ENCODE measurements at places on chromosomes 13 and 19.

DNA sequence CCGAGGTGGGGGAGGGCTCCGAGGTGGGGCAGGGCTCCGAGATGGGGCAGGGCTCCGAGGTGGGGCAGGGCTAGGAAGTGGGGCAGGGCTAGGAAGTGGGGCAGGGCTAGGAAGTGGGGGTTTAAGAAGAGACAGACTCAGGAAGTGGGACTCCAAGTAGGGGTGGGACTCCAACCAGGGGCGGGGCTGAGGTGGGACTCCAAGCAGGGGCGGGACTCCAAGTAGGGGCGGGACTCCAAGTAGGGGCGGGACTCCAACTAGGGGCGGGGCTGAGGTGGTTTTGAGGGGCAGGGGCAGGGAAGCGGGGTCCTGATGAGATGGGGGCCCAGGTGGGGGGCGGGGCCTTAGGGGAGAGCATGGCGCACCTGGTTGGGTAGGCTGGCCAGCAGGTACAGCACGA is 13.6 kb downstream of the CFD start:
- peak; percentile 58 for DNase-seq

DNA sequence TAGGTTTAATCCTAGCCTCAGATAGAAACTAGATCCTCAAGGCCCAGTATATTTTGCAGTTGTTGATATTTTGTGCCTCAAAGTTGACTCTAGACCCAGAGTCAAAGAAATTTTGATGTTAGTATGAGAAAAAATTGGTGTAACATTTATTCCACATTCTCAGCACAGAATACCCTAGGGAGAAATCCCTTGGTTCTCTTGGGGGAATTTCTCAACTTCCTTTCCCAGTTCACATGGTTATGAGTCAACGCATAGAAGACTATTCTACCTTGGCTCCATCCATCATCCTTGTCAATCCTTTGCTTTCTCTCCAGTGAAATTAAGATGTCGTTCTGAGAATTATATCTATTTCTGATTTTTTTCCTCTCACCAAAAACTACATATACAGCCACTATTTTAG is 145.3 kb downstream of the POSTN start:
- no peak for DNase-seq

DNA sequence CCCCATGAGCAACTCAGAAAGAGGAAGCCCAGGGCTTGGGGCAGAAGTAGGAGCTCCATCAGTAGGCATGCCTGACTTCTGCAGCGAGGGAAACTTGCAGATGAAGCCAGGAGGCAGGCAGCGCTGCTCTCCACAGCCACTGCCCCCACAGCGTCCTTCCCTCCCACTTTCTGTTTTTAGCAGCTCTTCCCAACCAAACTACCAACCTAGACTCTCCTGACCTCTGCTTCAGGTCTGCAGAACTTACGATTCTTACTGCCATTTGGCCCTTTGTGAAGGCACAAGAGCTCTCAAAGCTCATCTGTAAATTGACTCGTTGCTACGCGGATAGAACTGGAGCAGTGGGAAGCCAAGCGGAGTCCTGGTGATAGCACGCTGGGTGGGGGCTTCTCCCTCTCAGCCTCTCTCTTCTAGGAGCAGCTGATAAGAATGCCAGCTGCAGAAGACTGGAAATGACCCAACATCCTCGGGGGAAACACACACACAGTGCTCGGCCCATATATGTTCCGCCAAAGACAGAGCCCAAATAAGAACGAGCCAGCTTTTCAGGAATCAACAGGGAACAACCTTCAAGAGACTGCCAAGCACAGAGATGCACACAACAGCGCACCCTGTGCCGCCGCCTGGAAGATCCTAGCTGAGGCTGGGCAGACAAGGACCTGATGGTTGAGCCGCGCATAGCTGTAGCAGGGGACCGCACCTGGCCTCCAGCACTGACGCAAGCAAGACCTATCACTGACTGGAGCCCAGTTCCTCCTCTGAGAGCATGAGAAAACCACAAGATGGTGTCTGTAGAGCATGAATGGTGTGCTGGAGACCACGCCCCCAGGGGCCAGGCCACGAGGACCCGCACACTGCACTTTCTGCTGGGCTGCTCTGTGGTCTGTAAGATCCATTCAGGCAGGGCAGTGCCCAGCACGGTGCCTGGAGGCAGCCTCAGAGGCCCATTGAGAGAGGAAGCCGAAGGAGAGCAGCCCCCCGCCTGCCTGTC is 15.9 kb upstream of the SLC35E1 start:
- peak; percentile 71 for DNase-seq

DNA sequence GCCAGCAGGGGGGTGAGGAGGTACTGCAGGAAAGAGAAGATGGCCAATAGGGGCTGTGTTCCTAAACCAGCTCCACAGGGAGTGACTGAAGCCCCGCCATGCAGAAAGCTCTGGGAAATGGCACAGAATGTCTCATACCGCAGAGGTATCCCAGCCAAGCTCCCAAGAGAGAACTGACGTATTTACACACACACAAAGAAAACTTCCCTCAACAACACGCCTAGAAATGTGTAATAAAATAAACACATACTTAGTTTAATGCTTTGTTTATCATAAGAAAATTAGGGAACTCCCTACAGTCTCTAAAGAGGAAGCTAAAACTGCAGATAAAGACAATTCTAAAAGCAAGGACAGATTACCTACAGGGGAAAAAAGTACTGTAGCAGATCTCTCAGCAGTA is 40.0 kb downstream of the ESD start:
- DNase-seq = no peak

DNA sequence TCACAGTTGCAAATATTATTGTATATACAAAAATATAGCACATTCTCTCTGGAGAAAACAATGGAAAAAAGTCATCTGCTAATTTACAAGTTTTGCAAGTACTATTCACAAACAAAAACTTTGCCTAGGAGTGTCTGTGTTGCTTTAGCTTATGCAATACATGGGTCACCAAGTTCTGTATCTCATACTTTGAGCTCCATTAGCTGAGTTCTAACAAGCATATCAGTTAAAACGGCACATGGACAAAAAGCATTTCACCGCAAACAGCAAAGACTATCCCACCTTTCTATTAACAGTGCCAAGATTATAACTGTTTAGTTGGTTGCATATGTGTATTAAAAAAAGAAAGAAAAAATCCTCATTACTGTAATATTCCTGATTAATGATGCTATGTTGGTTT is 4.6 kb downstream of the SPRY2 start:
- no peak for DNase-seq

DNA sequence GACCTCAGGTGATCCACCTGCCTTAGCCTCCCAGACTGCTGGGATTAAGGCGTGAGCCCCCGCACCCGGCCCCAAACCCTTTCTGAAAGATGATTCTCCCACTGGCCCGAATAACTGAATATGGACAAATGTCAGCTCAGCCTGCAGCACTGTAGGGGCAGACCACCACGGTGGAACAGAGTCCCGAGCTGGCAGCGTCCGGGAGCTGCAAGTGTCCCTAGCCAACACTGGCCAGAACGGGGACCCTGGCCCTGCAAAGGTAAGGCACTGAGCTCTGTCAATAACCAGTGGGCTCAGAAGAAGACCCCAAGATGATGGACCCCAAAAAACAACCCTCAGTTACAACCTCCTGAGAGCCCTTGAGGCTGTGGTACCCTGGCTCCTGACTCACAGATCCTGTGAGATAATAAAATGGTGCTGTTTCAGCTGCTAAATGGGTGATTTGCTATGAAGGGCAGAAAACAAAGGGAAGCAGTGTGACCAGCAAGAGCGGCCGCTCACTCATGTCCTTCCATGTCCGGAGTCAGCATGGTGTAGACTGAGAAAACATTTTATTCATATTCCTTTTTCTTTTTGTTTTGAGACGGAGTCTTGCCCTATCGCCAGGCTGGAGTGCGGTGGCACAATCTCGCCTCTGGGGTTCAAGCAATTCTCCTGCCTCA is 1.6 kb downstream of the LSM7 start:
- DNase-seq = no peak

DNA sequence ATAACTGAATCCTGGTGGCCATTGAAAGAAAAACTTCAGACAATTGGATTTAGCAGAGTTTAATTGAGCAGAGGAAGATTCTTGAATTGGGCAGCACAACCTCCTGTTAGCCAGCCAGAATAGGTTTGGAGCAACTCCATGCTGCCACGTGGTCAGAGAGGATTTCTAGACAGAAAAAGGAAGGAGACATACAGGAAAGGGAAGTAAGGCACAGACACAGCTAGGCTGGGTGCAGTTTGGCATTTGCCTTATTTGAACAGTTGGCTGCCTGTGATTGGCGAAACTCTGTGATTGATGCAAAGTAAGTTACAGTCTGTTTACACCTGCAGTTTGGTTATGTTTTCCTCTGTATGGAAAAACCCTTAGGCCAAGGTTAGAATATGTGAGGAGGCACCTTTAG is 85.8 kb upstream of the SPATA13 start:
- no peak for DNase-seq

DNA sequence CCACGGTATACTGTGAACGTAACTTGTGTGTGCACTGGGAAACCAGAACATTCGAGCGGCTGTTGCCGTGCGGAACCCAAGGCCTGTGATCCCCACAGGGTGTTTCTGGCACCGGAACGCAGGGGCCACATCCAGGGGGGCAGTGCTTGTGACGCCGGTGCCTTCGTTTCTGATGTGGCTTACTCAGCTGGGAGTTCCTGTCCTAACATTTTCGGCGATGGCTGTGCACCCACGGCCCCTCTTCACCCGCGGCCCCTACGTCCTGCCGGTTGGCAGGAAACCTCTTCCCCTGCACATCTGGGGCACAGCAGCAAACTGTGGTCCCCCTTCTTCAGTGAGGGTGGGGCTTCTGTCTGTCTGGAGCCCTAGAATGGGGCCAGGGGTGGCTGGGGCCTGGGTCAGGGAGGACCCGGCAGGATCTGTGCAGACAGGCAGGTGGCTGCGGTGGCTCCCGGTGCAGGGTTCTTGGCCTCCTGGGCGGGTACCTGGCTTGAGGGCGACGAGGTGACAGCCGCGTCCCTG is 26.2 kb downstream of the CSNK1G2 start:
- no peak for DNase-seq

GRCh38 chr13:33392794-33393405 is 107.3 kb upstream of the STARD13 start:
- no peak for DNase-seq

DNA sequence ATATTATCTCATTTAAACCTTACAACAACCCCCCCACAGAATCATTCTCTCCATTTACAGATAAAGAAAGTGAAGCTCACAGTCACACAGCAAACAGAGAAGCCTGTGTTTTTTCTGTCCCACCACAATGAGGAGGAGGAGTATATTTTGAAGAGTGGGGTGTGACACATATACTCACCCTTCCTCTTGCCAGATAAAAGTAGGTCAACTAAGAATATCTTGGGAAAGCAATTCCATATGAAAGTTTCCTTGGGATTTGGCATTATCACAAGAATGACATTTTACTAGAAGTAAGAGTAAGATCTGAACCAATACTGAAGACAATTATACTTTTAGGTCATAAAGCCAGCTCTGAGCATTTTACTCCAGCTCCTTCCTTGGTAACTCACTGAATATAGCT is 287.5 kb upstream of the HTR2A start:
- DNase-seq = no peak

DNA sequence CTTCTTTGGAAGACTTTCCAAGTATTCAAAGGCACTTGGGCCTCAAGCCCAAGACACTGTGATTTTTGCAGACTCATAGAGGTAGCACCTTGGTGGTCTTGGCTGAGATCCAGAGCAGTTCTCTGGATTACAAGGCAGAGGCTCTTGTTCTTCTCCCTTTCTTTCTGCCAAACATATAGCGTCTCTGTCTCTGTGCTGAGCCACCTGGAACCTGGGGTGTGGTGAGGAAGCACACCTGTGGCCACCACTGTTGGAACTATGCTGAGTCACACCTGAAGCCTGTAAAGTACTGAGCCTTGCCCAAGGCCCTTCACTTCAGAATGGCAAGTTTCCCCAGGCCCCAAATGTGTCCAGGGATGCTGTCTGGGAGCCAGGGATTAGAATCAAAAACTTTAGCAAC is 127.5 kb downstream of the FREM2 start:
- no peak for DNase-seq

DNA sequence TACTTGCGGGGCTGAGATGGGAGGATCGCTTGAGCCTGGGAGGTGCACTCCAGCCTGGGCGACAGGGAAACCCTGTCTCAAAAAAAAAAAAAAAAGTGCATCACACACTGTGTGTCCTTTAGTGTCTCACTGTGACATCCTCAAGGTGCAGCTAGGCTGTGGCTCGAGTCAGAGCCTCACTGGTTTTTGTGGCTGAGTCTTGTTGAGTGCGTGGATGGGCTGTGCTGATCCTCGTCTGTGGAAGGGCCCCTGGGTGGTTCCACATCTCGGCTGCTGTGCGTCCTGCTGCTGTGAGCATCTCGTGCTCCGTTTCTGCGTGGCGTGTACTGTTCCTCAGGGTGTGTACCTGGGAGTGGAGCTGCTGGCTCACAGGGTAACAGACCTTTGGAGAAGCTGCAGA is 11.2 kb downstream of the STK11 start:
- no peak for DNase-seq

GRCh38 chr13:71587817-71588216 is 279.2 kb downstream of the DACH1 start:
- DNase-seq = no peak

DNA sequence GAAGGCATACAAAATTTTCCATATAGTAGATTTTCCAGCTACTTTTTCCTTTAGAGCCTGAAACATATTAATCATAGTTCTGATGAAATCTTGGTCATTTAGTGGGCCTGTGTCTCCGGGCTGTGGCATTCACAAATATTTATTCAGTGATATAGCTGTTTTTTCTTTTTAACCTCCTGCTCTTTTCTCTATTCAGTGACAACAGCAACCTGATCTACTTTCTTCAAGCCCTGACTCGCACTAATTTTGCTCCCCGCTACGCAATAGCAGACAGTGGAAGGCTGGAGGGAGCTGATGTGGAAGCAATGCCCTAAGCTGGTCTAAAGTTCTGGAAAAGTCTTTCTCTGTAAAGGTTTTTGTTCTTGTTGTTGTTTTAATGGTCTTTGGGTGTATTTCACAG is 289.7 kb downstream of the SLITRK6 start:
- no peak for DNase-seq

DNA sequence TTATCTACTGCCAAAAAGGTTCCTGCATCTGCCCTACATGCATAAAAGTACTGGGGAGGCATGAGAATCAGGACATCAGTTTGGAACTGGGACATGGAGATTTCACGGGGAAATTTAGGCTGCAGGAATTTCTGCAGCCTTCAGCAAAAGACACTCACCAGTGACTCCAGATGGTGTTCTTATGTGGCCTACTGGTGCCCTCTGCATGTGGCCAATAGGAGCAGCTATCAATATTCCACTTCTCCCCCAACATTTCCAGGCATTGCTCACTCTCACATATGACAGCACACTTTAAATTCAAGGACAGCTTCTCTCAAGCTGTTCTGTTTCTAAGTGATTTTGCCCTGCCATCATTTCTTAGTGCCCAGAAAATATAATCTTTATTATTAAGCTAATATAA is 570.5 kb upstream of the ARGLU1 start:
- DNase-seq = no peak

- peak; percentile 83 for DNase-seq
Observed at GRCh38 chr19:48391100-48392005, at the start of gene KDELR1. TSS of gene KDELR1 (minus strand) at chr19:48391551. CDS start at chr19:48391358, 193 bp downstream.

GRCh38 chr13:92900446-92900845 is 326.2 kb upstream of the GPC6 start:
- DNase-seq = no peak

DNA sequence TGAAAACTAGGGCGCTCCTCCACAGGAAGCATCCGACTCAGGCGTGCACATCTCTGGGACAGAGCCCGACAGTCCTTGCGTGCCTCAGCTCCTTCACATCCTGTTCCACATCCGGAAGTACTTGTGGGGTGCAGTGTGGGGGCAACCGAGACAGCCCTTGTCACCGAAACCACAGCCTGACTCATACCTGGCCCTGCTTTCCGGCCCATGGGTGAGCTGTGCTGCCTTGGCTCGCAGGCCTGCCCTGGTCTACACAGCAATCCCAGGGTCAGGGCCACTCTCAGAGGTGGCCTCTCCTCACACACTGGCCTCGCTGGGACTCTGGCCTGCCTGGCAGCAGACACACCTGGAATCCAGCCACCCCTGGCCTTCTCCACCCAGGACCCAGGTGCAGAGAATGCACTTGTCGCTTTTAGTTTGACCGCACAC is 100.4 kb downstream of the STK24 start:
- DNase-seq = peak; percentile 89
